ENCODE measurements at places on chromosomes 4 and X. TPM values are rescaled to one million over a fixed set of nuclear protein-coding genes. Genes with fewer than 3 reads are reported as not detected.

The GPR50 gene
- not detected for total RNA-seq

The CYBB gene
- not detected for total RNA-seq

The MGARP gene
- 0.22 TPM for total RNA-seq

The COL25A1 gene
- not detected for total RNA-seq

The FAM3A gene
- total RNA-seq: 21.4 TPM

The CCDC158 gene
- total RNA-seq: not detected

The SPANXA2 gene
- total RNA-seq: not detected

The TGIF2LX gene
- total RNA-seq: not detected

The KLB gene
- not detected for total RNA-seq

The CT45A3 gene
- not detected for total RNA-seq

The LRCH2 gene
- total RNA-seq: not detected

The STOX2 gene
- not detected for total RNA-seq
